ENCODE measurements at places on chromosomes 16 and 17. TPM values are rescaled to one million over a fixed set of nuclear protein-coding genes. Genes with fewer than 3 reads are reported as not detected.

DNA sequence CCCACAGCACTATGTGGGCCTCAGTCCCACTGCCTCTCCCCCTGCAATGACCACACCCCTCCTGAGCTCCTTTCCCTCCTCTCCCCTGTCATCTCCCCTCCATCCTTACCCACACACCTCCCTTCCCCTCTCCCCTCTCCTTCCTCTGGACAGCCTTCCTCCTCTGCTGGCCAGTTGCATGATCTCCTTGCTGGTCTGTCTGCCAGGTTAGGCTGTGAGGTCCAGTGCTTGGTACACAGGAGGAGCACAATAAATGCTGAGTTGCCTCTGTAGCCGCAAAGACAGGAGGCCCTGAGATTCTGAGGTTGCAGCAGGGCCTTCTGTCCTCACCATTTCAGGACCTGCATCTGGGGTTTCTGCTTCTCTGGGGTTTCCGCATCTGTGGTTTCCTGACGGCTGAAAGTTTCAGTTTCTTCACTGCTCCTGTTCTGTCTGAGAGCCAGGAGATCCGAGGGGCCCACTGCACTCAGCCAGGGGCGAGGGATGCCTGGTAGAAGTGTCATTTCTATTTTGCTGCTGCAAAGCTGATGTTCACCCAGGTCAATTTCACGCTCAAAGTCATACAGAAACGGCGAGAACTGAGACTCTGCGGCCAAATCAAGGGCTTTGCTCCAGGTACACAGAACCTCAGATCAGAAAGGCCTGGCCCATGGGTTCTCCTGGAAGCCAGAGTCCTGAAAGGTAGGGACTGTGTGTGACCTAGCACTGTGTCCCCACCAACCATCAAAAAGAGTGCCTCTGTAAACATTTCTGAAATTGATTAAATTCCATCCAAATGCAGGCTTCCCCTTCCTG is 4.6 kb upstream of the SLC12A3 start:
- DNase-seq: no peak

Gene P2RX5
- total RNA-seq: 60.4 TPM

DNA sequence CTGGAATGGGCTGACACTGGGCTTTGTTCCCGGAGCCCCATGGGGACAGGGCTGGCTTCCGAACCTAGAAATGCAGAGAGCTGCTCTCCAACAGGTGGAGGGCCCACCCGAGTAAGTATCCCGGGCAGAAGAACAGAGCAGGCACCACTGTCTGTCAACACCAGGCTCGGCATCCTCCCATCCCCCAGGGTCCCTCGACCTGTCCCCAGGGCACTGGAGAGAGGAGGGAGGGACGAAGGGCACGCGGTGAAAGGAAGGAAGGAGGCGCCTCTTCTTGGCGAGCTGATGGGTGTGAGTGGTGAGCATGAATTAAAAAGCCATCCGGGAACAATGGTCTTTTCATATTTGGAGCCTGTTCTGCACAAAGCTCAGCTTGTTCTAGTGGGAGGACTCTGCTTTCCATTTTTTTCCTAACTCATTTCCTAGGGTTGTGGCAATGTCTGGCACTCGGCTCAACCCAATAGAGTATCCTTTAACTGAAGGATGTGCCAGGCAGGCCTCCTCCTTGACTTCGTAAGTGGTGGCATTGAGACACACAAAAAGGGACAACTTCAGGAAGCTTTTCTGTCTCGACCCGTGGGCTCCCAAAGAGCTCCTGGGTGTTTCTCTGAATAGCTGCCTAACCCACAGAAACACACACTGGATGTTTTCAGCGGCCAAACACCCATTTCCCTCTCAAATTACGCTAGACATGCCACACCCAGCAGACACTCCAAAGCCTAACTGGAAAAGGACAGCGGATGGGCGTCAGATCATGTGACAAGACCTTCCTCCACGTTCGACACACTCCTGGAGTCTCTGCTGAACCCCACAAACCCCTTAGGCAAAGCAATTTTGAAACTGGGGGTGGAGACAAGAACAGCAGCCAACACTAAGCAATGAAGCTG is 47.7 kb downstream of the ZFHX3 start:
- DNase-seq: no peak

GRCh38 chr16:88988980-88989811 is 12.2 kb upstream of the CBFA2T3 start:
- DNase-seq: no peak

Gene FN3K
- not detected for total RNA-seq

Gene KRT32
- total RNA-seq: not detected

Gene C16orf96
- total RNA-seq: not detected

- no peak for DNase-seq
These were observed 98.3 kb downstream of the CHD9 start for GRCh38 chr16:53153130-53153529.

- peak; percentile 84 for DNase-seq
These were observed 785 bp downstream of the UBALD1 start for GRCh38 chr16:4613636-4614570.

DNA sequence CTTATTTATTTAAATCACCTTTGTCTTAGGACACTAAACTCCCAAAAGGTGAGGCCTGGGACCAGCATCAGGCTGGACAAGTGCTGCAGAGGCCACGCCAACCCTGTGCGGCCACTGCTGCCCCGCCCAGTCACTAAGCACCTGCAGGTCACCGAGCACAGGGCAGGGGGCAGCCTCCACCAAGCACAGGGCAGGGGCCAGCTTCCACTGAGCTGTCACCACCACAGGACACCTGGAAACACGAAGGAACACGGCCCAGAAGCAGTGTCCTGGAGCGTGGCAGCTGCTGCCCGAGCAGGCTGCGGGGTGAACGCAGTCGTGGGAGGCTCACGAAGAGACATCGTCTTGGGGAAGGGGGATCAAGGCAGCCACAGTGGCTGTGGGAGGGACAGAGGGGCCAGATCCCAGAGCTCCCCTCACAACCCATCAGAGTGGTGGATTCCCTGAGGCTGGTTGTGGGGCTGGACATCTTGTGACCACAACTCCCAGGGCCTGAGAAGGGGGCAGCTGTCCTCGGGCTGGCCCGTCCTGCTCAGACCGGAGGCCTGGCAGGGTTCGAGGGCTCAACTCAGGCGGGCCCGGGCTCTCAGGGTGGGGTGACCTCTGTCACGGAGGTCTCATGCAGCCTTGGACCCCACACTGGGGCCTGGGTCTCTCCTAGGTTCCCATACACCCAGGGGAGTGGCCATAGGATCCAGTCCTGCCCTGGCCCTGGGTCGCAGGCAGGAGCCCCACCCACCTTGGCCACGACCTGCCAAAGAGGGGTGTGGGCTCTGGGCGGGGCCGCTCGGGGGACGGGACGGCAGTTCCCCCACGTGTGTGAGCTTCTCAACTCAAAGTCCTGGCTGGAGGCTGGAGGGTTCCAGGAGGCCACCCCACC is 18.7 kb downstream of the RAB40B start:
- DNase-seq: no peak

Gene GNGT2
- 25.3 TPM for total RNA-seq

- DNase-seq: peak; percentile 54
These were observed 18.6 kb downstream of the PRCD start for GRCh38 chr17:76558198-76559095.

Gene RNF112
- 0.07 TPM for total RNA-seq

Gene MPO
- not detected for total RNA-seq

- no peak for DNase-seq
These were observed 163.5 kb downstream of the SDK2 start for GRCh38 chr17:73480740-73481139.

DNA sequence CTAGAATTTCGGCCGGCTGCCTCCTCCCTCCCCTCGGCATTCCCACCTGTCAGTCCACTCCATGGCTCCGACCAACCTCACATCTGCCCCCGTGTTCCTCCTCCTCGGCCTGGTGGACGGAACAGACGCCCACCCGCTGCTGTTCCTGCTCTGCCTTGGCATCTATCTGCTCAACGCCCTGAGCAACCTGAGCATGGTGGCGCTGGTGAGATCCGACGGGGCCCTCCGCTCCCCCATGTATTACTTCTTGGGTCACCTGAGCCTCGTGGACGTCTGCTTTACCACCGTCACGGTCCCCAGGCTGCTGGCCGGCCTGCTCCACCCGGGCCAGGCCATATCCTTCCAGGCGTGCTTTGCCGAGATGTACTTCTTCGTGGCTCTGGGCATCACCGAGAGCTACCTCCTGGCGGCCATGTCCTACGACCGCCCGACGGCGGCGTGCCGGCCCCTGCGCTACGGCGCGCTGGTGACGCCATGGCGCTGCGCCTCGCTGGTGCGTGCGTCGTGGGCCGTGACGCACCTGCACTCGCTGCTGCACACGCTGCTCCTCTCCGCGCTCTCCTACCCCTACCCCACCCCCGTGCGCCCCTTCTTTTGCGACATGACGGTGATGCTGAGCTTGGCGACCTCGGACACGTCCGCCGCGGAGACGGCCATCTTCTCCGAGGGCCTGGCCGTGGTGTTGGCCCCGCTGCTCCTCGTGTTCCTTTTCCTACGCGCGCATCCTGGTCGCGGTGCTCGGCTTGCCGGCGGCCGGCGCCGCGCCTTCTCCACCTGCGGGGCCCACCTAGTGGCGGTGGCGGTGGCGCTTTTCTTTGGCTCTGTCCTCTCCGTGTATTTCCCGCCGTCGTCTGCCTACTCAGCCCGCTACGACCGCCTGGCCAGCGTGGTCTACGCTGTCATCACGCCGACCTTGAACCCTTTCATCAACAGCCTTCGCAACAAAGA is at the start of gene OR3A2:
OR3A2 (minus strand) TSS at position 440 of the 948 bp plus-strand sequence.
- DNase-seq: no peak

Data from Karpas-422 (cell line).